Activated naive CD8-positive, alpha-beta T cell treated with anti-CD3 and anti-CD28 coated beads, Interleukin-2, amount 10 ng/mL, durations not matched to agents 7 days and 5 days (primary cell): ENCODE measurements at places on chromosomes 4 and X. TPM values are rescaled to one million over a fixed set of nuclear protein-coding genes. Genes with fewer than 3 reads are reported as not detected.

GRCh38 chr4:118774321-118774720 lies 61.6 kb downstream of the SEC24D start:
- no peak for DNase-seq

- no peak for DNase-seq
Observed at GRCh38 chr4:150436598-150437370, 145.2 kb upstream of the MAB21L2 start.

- no peak for DNase-seq
Observed at GRCh38 chr4:135418353-135418752, 1216.8 kb upstream of the PABPC4L start.

DNA sequence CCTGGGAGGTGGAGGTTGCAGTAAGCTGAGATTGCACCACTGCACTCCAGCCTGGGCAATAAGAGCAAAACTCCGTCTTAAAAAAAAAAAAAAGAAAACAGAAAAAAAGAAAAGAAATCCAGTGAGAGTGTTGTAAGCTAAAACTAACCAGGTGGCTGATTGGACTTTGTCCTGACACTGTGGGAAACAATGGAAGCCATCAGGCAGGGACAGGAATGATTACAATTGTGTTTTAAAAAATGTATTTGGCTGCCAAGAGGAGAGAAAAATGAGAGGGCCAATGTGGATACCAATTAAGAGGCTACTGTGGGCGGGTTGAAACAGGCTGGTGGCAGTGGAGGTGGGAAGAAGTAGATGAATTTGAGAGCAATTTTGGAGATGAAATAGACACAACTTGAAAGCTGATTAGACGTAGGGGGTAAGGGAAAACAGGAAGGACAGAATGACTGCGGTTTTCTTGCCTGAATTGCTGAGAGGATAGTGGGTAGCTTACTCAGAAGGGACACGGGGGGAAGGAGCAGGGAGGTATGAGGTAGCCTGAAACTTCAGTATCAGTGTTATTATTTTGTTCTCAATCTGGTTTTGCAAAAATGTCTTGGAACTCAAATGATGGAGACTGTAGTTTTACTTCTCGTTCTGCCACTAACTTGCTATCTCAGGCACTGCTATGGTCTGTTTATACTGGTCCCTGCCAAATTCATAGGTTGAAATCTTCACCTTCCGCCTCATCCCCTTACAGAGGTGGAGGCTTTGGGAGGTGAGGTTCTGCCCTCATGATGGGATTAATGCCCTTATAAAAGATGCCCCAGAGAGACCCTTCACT lies 45.6 kb upstream of the CHRNA9 start:
- DNase-seq: no peak

- DNase-seq: no peak
Observed at GRCh38 chrX:1283741-1284140, 15.1 kb downstream of the CSF2RA start.

DNA sequence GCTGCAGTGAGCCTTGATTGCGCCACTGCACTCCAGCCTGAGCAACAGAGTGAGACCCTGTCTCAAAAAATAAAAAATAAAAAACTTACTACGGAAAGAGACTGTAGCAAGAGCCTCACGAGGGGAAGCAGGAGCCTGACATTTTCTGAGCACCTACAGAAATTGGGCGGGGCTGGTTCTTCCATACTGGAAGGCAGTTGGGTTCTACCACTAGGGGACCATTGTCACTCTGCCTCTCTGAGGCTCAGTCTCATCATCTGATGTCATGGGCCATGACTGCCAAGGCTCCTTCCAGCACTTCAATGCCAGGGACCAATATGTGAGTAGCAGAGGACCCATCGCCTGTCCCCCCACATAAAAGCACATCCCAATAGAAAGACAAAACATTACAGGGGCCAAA lies 8.2 kb downstream of the SH3KBP1 start:
- no peak for DNase-seq

DNA sequence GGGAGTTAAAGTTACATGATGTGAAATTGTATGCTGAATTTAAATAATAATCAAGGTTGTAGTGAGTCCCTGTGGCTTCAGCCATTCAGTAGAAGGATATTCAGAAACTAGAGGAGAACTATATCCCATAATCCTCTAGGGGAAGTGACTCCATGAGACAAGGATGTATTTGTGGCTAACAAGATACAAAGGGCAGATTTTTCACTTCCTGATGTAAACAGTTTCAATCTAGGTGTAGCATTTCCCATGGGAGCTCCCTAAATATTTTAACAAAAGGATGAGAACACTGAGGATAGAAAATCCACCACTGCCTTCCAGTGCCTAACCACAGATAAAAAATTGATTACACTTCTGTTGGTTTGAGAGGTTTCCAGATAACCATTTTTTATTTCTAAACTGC lies 435.4 kb upstream of the TENM3 start:
- DNase-seq: no peak

GRCh38 chr4:74325886-74326285 lies 17.6 kb downstream of the EPGN start:
- no peak for DNase-seq

DNA sequence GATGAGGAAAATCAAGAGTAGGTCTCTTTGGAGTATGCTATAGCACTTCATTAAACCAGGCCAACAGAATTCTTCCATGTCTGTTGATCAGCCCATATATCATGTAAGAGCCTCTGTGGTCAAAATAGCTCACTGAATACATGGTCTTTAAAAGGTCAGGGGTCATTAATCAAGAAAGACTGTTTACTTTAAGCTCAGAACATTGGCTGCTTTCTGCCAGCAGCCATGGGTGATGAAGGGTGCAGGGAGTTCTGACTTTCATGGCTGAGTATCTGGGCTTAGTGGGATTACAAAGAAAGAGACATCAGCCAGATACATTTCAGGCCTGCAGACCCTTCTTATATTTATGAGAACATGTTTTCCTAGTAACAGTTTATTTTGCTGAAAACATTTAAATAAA lies 7.1 kb upstream of the C4orf54 start:
- no peak for DNase-seq

DNA sequence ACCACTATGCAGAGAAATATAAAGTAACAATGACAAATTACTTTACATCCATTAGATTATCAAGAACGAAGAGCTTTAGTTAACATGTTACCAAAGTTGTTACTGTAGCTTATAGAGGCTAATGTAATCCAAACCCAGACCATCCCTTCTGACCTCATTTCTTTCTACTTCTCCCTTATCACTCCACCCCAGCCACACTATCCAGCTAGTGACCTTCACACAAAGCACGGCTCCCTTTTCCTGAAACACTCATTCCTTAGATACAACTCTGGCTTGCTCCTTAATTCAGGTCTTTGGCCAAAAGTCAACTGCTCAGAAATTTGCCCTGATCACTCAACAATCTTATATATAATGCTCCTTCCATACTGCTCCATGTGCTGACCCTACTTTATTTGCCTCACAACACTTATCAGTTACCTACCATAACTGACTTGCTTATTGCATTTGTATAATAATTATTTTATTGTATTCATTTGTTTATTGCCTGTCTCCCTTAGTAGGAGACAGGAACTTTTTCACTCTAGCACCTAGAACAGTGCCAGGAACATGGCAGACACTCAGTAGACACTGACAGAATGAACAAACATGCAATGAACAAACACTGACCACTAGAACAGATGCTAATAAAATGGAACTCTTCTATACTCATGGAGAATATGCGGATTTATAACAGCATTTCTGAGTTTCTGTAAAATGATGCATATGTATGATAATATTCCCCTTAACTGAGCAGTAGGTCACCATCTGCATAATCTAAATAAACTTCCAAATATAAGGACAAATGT lies 67.6 kb downstream of the EIF4E start:
- DNase-seq: no peak

DNA sequence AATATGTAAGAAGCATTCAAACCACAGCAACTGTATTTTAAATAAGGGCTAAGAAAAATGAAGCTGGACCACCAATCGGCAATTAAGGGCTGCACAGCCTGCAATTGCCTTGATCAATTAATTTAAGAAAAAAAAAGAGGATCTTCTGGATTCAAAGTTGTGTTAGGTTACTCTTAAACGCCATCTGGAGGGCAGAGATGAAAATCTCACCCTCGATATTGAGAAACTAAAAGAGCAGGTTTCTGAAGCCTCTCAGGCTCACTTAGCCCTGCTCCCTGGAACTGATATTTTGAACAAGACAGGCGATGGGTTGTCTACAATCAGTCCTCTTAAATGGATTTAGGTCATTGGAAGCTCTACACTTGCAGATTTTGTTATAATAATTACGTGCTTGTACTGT lies 579.4 kb downstream of the GRXCR1 start:
- DNase-seq: no peak

DNA sequence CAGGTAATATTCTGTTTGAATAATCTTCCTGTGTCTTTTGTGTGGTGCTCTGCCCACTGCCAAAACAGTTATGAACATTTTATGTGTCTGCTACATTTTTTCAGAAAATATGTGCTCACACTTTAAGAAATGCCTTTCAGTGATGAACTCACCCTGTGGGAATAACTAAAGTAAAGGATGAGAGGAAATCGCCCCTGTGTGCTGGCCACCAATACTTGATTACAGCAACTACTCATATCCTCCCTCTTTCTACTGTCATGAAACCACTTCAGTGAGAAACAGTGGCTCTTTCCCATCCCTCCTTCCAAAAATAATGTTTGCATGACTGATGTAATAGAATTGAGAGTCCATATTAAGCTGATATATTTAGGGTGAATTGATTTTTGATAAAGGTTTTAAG lies 900.9 kb downstream of the RAB28 start:
- DNase-seq: no peak

GRCh38 chr4:176009254-176009653 lies 56.4 kb upstream of the WDR17 start:
- DNase-seq: no peak

GRCh38 chrX:110412971-110413726 lies 54.5 kb downstream of the RTL9 start:
- peak; percentile 61 for DNase-seq

DNA sequence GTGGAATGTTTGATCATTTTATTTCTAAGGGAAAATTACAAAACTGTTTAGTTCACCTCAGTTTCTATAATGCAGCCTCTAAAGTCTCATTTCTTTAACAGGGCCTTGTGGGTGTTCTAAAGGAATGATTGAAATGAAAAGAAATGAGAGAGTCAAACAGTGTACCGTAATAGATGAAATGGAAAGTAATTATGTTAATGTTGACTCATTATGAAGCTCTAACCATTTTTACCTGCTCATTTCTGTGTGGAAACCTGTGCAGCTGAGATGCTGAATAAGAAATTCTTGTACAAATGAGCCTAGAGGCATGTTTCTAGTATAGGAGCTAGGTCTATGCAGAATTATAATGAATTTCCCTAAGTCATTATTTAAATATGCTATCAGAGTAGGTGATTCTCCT lies 45.2 kb upstream of the RPA4 start:
- no peak for DNase-seq

- DNase-seq: no peak
Observed at GRCh38 chr4:2388429-2389182, 29.8 kb downstream of the ZFYVE28 start.

GRCh38 chrX:356385-357034 lies 30.2 kb downstream of the PPP2R3B start:
- no peak for DNase-seq

DNA sequence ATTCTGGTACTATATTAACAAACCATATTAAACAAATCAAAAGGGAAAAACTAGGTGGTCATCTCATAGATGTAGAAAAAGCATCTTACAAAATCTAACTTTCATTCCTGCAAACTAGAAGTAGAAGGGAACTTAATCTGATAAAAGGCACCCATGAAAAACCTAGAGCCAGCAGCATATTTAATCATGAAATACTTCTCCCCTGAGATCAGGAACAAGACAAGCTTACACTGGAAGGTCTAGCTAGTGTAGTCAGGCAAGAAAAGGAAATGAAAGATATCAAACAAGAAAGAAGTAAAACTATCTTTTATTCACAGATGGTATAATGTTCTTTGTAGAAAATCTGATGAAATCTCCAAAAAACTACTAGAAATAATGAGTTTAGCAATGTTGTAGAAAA lies 41.2 kb downstream of the ATP10D start:
- DNase-seq: no peak

DNA sequence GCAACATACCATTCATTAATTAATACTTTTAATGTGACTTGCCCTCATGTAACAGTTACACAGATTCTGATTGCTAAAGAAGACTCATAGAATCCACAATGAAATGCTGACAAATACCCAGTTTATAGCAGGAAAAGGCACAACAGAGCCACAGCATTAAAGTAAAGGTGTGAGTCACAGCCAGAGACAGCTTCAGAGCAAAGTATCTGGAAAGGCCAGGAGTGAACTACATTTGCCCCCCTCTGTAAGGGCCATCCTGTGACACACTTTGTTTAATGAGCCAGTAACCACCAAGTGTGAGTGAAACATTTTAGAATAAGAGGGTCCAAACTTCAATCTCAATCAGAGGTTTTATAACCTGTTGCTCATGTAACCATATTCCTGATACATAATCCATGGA lies 133.8 kb upstream of the TACR3 start:
- no peak for DNase-seq

- no peak for DNase-seq
Observed at GRCh38 chr4:33714971-33715370, 2529.3 kb downstream of the ARAP2 start.

- no peak for DNase-seq
Observed at GRCh38 chr4:164997324-164997723, 19.9 kb upstream of the TRIM61 start.

DNA sequence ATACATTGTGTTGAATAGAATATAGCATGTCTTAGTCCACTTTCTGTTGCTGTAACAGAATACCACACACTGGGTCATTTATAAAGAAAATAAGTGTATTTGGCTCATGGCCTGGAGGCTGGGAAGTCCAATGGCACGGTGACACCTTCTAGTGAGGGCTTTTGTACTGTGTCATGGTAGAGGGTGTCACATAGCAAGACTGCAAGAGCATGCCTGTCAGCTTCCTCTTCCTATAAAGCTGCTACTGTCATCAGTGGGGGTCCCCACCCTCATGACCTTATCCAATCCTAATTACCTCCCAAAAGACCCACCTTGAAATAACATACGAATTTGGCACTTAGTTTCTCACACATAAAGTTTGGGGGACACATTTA lies 193.2 kb downstream of the PTTG2 start:
- DNase-seq: no peak

GRCh38 chr4:183960962-183961541 lies 55.9 kb downstream of the STOX2 start:
- DNase-seq: no peak

Gene ATP2B3
- total RNA-seq: not detected

Gene VCX3B
- not detected for total RNA-seq

Gene SHISA3
- 0.64 TPM for total RNA-seq

Gene ARHGAP6
- not detected for total RNA-seq

Gene GLOD5
- total RNA-seq: not detected

Gene CT55
- not detected for total RNA-seq

Gene LEF1
- 309 TPM for total RNA-seq

Gene TMEM184C
- 22.5 TPM for total RNA-seq

Gene INTU
- total RNA-seq: 0.17 TPM

Gene HSD17B10
- 64.3 TPM for total RNA-seq

Gene RPS6KA6
- total RNA-seq: 0.51 TPM

Gene PPP1R2C
- total RNA-seq: not detected

Gene UGT2A1
- not detected for total RNA-seq

Gene MAGEC3
- not detected for total RNA-seq

Gene FAM47E
- not detected for total RNA-seq

Gene IDS
- total RNA-seq: 109 TPM

Gene TMEM154
- 24.7 TPM for total RNA-seq
